CD4-positive, alpha-beta T cell treated with Interleukin-4 for 4 hours (primary cell): ENCODE measurements at places on chromosomes 1 and 21.

DNA sequence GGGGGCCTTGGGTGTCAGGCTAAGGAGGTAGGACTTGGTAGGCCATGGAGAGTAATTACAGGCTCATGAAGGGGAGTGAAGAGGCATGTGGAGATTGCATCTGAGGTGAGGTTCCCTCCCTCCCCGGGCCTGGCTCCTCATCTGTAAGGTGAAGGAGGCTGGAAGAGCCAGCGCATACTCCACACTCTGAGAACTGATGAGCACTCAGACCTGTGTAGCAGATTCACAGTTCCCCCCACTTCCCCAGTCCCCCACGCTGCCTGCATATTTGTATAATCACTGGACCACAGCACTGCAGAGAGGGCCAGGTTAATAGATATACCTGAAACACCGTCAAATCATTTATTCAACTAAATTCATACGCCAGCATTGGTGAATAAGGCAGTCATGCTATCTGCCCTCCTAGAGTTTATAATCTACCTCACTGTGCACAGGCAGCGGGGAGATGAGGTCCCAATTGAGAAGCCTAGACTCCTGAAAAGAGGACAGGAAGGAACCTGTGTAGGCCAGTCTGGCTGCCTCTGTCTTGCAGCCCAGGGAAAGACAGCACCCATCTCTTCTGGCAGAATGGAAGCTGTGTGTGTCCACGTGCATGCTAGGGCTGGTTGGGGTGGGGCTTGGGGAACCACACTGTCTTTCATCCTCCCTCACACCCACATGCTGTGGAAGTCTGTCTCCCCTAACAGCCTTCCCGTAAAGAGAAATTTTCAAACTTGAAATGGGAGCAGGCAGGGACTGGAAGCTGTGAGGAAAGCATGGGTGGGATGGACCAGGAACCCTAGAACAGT is 110.6 kb upstream of the ATP1A1 start:
- no peak for DNase-seq

GRCh38 chr1:196324345-196324744 is 283.9 kb downstream of the KCNT2 start:
- no peak for DNase-seq

DNA sequence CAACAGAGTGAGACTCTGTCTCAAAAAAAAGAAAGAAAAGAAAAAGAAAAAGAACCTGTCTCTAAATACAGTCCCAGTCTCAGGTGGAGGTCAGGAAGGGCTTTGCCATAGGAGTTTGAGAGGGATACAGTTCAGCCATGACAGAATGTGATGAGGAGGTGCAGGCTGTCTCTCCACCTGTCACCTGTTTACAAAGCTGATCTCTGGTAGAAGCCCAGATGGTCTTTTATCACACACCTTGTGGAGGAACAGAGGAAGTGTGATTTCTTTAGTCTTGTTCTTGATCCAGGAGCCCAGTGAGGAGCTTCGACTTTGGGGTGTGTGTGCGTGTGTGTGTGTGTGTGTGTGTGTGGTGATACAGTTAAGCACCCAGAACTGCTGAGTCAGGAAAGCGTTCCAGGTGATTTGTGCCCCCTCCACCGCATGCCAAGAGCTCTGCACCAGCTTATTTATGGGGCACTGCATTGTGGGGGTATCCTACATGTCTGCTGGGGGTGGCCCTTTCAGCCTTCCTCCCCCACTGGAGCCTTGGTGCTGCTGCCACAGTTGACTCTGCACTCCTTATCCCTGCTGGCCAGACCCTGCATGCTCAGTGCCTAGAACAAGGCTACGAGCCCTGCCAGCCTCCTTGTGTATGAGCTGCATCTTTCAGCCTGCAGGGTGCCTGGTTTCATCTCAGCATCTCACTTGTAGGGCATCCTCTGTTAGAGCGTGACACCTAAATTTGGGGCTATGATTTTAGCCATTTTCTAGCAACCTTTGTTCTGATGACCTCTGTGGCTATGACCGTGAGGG is 19.3 kb downstream of the DOP1B start:
- no peak for DNase-seq

- no peak for DNase-seq
These were observed 7.2 kb downstream of the ADPRS start for GRCh38 chr1:36095760-36096405.

DNA sequence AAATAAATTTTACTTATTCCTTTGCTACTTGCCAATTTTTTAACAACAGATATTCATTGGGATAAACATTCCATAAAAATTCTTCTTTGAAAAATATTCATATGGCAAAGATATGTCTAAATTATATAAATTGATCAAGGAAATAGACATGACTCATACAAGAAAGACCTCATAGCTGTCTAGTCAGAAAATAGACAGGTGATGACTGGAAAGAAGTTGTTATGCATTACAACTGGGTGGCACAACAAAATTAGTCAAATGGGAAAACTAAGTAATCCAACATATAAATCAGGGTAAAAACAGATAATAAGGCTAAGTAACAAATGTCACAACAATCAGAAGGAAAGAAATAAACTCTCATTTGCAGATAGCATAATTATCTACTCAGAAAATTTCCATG is 92.0 kb downstream of the USH2A start:
- DNase-seq: no peak

GRCh38 chr21:15986277-15986676 is 256.5 kb downstream of the USP25 start:
- DNase-seq: no peak

DNA sequence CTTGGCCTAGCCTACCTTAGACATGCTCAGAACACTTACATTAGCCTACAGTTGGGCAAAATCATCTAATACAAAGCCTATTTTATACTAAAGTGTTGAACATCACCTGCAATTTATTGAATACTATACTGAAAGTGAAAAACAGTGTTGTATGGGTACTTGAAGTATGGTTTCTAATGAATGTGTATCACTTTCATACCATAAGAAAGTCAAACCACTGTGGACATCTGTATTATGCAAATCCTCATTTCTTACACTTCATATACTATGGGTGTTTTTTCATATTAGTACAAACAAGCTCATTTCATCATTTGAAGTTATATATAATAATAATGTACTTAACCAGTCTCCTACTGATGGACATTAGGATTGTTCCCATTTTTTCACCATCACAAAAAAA is 41.2 kb downstream of the TDRD5 start:
- DNase-seq: no peak

- no peak for DNase-seq
These were observed 409.8 kb downstream of the DISC1 start for GRCh38 chr1:232036181-232036933.
